ENCODE measurements at places on chromosomes 5 and 9.

DNA sequence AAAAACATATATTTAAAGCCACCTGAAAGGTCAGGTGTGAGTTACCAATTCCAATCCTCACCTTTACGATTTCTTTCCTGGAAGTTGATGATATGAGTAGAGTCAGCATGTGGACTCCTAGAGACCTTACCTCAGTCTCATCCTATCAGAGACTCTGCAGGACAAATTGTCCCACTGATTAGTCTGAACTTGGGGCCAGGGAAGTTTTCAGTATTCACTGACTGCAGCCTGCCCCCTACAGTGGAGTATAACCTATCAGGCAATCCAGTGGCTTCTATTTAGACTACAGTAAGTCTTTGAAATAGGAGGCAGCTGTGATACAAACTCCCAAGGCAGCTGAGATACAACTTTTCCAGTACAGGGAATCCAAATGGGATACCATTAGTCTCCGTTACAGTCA, 449.4 kb upstream of the CDH10 start:
- DNase-seq = no peak

DNA sequence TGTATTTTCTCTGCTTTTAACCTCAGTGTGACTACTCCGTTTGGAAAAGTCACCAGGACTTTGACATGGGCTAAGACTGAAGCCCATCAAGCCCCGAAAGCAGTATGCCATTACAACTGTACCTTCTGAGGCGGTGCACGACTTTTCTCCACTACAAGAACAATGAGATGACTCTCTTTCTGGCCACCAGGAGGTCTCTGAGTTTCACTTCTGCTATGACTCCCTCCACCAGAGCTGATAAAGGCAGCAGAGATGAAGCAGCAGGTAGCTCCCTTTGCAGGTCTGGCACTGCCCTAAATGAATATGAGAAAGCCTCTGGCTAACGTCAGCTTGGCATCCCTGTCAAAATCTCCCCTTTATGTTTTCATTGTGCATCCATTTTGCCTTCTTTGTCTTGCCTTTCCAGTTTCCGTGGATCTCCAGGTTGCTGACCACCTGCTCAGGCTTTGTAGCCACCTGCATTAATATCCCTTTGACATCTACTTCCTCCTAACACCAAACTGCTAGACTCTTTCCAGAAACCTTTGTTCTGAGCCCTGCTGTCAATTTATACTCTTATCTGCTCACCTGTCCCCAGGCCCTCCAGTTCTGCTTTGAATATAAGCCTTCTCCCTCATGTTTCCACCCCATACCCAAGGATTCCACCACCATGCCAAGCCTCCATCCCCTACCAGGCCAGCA, 221.7 kb downstream of the ZNF608 start:
- DNase-seq = peak; percentile 9

GRCh38 chr5:171418982-171419687, at the start of gene FGF18:
TSS of gene FGF18 (plus strand) at chr5:171419647. CDS start at chr5:171420200, 553 bp downstream.
- DNase-seq = peak; percentile 54

GRCh38 chr5:88872971-88873370, 10.0 kb downstream of the MEF2C start:
- DNase-seq = no peak

DNA sequence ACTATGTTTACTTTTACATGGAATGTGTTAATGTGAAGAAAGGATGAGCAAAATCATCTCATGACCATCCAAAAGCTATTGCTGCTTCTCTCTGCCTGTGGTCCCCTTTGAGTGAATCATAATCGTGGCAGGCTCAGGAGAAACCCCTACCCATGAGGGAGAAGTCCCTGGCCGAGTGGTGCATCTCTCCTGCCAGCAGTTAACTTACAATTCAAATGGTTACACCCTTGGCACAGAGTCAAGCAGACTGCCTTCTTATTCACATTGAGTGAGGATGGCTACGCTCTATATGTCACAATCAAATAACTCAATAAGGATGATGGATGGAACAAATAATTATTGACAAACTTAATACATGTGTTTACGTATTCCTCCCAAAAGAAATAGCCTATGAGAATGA, 179.1 kb downstream of the FGF1 start:
- no peak for DNase-seq

DNA sequence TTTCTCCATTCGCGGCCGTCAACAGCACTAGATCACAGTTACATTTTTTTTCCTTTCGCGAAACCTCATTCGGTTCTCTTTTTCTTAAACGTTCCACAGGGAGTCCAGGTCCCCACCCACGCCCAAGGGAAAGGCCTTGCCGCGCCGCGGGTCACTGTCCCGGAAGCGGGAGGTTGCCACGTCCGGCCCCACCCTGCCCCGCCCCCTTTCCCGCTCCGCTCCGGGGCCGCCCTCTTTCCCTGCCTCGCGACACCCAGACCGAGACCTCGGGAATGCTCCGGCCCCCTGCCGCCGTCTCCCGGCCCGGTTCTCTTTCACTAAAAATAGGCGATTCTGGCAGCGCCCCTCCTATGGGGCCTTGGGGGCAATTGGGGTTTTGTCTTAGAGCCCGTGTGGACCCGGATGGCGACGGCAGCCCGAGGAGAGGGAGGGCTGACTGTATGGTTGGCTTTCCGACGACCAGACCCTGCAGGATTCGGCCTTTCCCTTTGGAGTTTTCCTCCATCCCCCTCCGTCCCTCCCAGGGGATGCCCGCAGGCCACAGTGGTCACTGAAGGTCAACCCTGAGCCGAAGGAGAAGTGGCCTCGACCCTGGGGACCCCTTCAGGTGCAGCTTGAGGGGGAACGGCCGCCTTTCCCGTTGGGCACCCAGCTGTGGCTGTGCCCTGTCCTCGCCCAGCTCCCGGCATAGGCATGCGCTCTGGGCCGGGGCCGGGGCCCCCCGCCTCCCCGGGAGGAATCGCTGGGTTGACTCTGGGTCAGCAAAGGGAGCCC, 2.8 kb upstream of the RACK1 start:
- peak; percentile 90 for DNase-seq

- no peak for DNase-seq
Observed at GRCh38 chr5:108320231-108320630, 61.7 kb downstream of the FBXL17 start.

- DNase-seq = no peak
Observed at GRCh38 chr5:135215617-135216470, 181.8 kb upstream of the PITX1 start.

- DNase-seq = no peak
Observed at GRCh38 chr9:134251296-134252069, 74.8 kb upstream of the RXRA start.

GRCh38 chr9:37998881-37999587, 70.0 kb downstream of the SHB start:
- DNase-seq = no peak

DNA sequence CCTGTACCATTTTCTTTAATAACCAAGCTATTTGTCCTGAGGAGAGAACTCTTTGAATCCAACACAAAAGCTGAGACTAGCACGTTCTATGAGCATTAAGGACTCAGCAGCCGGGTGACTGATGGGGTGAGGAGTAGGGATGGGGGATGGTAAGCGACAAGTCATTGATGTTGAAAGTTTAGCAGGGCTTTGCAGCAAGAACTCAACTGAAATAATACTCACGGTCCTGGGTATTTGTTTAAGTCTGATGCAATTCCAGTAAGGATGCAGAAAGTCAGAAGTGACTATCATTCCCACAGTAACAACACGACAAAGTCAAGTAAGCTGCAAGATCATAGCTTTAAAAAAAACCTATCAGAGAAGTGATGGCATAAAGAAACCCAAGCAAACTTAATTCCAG, 131.1 kb downstream of the ACTL7B start:
- no peak for DNase-seq

DNA sequence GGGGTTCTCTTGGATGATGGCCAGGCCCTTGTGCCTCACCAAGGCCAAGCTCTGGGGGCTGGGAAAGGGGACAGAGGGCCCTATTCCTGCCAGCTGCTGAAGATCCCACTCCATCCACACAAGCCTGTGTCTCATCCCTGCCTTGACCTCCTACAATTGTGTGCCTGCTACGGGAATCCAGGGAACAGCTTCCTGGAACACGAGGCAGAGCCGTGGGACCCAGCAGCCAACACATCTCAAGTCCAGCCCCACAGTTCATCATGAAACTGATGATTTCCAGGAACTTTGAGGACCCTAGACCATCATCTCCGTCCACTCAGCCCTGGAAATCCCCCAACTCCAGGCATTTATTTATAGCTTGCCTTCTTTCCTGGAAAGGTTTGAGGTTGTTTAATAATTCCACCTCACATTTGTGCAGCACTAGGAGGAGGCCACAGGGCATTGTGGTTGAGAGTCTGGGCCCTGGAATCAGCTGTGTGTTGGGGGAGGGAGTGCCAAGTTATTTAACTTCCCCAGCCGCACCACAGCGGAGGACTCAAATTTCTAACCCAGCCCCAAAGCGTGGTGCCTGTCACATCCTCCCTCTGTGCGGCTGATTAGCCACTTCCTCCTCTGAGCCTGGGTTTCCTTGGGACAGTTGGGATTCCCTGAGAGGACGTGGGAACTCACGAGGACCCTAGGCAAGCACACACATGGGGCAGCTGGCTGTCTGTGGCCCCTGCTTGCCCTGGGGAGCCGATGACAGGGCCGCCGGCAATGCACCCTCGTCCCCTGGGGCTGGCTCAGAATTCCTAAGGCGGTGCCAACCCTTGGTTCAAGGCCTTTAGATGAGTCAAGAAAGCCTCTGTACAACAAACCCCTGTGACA, 58.2 kb upstream of the GGTA1 start:
- peak; percentile 48 for DNase-seq

DNA sequence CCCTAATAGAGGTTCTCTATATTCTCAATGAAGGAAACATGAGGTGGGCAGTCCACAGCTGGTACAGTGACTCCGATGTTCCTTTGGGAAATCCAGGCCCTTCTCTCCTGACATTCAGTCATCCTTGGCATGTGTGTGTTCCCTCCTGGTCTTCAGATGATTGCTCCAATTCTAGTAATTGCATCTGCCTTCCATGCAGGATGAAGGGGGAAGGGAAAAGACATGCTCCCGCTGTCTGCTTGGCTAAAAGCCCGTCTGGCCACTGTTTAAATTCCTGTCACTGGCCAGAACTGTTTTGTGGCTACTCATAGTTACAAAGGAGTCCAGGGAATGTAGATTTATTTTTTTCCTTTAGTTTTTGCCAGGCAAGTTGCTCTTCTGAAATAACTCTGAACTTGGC, 65.0 kb downstream of the MAST4 start:
- no peak for DNase-seq

DNA sequence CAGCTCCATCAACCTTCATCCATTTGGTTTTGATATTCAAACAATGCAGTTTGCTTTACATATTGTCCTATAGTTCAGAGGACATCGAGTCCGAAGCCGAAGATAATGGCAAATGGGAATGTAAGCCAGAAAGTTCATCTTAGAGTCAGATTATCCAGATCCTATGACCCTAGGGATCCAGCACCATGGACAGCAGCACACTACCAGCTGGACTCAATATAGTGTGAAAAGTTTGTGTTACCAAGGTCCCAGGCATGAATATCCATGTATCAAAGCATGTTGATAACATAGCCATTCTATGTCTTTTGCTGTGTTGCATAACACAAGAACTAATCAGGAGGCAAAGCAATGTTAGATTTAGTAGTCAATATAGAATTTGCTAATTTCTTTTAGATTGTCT, 46.3 kb downstream of the FSTL4 start:
- no peak for DNase-seq

DNA sequence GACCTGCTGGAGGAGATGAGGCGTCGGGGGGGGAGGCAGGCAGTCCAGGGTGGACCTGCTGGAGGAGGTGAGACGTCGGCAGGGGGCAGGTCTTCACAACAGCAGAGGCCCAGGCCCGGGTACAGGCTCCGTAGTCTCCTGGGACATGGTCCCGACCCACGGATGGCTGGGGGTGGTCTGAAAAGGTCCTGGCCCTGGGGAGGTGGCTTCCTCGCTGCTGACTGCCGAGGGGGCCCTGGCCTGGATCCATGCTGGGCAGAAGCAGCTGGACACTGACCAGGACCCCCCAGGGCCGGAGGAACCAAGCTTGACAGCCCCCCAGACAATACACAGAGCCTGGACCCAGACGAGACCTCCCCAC, 8.5 kb downstream of the EGFL7 start:
- no peak for DNase-seq

GRCh38 chr5:102955488-102955887, 164.4 kb downstream of the GIN1 start:
- no peak for DNase-seq

DNA sequence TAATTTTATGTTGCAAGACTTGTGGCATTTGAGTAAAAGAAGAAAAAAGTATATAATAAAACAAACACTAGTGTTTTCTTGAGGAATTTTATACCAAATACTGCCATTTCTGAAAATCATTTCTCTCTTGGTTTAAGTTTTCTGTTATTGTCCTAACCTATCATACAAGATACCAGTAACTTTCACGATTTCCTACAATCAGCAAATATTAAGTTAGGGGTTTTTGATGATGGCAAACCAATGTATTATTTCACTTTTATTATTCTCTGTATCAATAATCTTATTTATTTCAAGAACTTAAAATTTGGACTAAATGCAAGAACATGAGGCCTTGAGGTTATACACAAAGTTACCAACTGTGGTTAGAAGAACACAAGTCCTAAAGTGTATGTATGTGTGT, 109.0 kb upstream of the VCAN start:
- no peak for DNase-seq

GRCh38 chr5:171713152-171713551, 72.5 kb upstream of the SMIM23 start:
- no peak for DNase-seq

- no peak for DNase-seq
Observed at GRCh38 chr5:101838435-101838834, 457.6 kb downstream of the SLCO4C1 start.

DNA sequence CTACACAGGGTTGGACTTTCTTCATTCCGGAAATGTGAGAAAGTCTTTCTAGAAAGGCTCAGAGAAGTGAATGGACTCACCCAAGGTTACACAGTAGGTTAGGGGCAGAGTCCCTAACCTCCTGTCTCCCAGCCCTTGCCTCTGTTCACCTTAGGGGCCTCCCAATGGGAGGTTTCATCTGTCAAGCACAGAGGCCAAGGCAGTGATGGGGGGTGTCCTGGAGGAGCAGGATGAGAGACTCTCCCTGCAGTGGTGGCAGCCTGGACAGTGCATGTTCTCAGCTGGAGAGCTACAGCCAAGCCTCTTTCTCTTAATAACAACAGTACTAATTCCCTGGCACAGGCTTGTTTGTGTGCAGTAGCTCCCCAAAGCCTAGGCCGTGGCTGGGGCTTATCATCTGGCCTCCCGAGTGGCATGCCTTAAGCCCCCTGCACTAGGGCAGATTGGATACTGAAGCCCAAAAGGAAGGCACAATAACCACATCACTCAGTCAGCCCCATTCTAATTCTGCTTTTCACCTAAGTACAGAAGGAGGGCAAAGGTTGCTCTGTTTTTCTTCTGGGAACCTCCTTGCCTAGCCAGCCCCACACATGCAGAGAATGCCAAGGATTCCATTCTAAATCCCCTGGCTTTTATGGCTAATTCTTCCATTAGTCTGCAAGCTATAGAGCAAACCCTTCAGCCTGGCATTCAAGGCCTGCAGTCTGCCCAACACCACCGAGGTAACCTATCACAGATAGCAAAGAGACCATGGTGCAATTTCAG, 50.2 kb upstream of the XPA start:
- DNase-seq = no peak
